Immature natural killer cell (primary cell): ENCODE measurements at places on chromosomes 3 and 15. TPM values are rescaled to one million over a fixed set of nuclear protein-coding genes. Genes with fewer than 3 reads are reported as not detected.

DNA sequence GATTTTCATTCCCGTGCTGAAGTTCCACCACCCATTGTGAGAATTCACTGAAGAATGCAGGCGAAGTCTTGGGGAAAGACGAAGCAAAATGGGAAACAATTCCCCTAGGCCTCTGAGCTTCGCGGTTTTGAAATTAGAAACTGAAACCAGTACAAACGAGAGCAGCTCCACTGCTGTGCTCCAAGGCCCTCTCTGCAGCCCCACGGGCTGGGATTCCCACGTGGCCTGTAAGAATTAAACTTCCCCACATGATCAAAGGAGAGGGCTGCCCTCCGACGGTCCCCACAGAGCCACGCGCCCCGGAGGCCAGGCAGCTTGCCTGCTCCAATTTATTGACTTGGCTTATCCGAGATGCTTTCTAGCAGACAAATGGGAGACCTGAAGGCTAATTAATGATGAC is 144.0 kb downstream of the GREM1 start:
- H3K36me3 ChIP-seq: no peaks in the 10 kb centered on the region
- H3K4me3 ChIP-seq: no peak overlapping the region
- H3K27me3 ChIP-seq: peaks cover 5% of the 10 kb centered on the region
- no peak for DNase-seq
- H3K4me1 ChIP-seq: no peaks in the 10 kb centered on the region
- no peak overlapping the region for H3K27ac ChIP-seq

DNA sequence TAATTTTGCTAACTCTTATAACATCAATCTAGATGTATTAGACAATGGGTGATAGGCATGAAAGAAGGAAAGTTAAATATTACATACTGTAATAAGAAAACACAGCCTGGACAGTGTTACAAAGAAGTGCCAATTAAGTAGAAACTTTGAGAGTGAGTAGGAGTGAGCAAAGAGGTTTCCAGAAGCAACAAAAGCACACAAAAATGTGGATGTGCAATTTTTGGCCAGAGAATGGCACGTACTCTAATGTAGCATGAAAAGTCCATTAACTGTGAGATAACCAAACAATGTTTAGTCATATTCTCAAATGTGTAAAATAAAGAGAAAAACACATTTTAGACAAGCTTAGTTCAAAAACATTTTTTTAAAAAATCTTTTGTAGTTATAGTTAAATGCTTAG is 567.3 kb downstream of the ROBO1 start:
- peaks cover 6% of the 10 kb centered on the region for H3K27me3 ChIP-seq
- H3K4me3 ChIP-seq: no peak overlapping the region
- no peaks in the 10 kb centered on the region for H3K4me1 ChIP-seq
- H3K27ac ChIP-seq: no peak overlapping the region

- DNase-seq: no peak
- no peaks in the 10 kb centered on the region for H3K36me3 ChIP-seq
- H3K27me3 ChIP-seq: peaks cover 3% of the 10 kb centered on the region
- H3K27ac ChIP-seq: no peak overlapping the region
These were observed 11.5 kb upstream of the CLRN1 start for GRCh38 chr3:150984066-150984465.

- no peak overlapping the region for H3K27ac ChIP-seq
- no peak overlapping the region for H3K4me3 ChIP-seq
- H3K4me1 ChIP-seq: peaks cover 17% of the 10 kb centered on the region
- no peak for DNase-seq
- peaks cover 2% of the 10 kb centered on the region for H3K27me3 ChIP-seq
- H3K36me3 ChIP-seq: peaks cover 62% of the 10 kb centered on the region
These were observed 215.5 kb upstream of the BHLHE40 start for GRCh38 chr3:4763604-4764247.

DNA sequence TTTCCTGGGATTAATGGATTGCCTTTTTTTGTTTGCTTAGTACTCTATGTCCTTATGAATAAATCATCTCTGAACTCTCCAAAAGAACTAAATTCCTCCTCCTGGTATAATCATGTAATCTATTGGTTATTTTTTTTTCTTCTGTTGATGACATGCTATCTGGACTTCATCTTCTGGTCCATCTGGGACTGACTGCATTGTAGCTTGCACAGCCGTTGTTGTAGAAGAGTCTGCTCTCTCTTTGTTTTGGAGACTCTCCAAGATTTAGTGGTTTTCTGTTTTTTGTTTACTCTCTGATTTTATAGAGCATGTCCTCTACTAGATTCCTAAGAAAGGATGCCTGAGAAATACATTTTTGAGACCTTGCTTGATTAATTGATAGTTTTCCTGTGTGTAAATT is 19.1 kb downstream of the IREB2 start:
- DNase-seq: no peak
- peak overlapping the region; percentile 74 for H3K27ac ChIP-seq
- H3K27me3 ChIP-seq: no peaks in the 10 kb centered on the region
- H3K4me3 ChIP-seq: no peak overlapping the region

- H3K4me3 ChIP-seq: no peak overlapping the region
- H3K36me3 ChIP-seq: no peaks in the 10 kb centered on the region
- no peaks in the 10 kb centered on the region for H3K27me3 ChIP-seq
- no peak overlapping the region for H3K27ac ChIP-seq
- H3K4me1 ChIP-seq: no peaks in the 10 kb centered on the region
- DNase-seq: no peak
These were observed 90.4 kb downstream of the NEDD4 start for GRCh38 chr15:55902981-55903380.

The FBXO45 gene
- polyA plus RNA-seq: 2.6 TPM

The VWA5B2 gene
- polyA plus RNA-seq: not detected

The UBE3A gene
- polyA plus RNA-seq: 133 TPM

The IGSF11 gene
- polyA plus RNA-seq: not detected
